Activated B cell treated with CpG ODN at 0.5 μM for 24 hours (primary cell): ENCODE measurements at places on chromosomes 2 and 18.

DNA sequence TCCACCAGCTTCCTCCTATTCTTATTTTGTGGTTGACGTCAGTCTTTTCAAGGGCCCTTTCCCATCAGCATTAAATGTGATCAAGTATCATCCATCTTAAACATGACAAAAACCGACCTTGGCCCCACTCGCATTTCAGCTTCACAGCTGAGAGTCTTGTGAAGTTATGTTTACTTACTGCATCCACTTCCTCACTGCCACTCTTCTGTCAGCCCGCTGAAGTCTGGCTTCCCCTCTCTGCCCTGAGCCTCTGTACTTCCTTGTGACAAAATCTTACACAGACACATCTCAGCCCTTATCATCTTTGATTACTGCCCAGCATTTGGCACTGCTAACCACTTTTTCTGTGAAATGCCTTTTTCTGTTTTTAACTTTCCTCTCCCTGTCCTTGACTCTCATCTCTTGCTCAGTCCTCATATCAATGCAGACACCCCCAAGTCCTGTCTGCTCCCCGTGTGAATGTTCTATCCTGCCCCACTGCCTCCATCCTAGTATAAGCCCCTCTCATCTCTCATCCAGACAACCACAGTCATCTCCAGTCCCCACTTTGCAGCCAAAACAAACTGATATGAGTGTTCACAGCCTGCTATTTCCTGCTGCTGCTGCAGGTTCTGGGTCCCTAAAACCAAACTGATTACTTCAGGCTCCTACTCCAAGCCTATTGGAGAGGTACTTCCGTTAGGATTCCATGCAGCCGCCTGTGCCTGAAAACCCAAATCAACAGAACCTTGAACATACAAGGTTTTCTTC lies 31.4 kb downstream of the FOSL2 start:
- no peak for DNase-seq

- DNase-seq = no peak
Measured at GRCh38 chr18:4960578-4960977, 236.5 kb downstream of the AKAIN1 start.

- DNase-seq = no peak
Measured at GRCh38 chr2:135099802-135100483, 47.9 kb downstream of the RAB3GAP1 start.

GRCh38 chr2:47725808-47726207 lies 57.1 kb upstream of the MSH6 start:
- no peak for DNase-seq

GRCh38 chr2:232117413-232117812 lies 155.9 kb downstream of the DIS3L2 start:
- no peak for DNase-seq

- no peak for DNase-seq
Measured at GRCh38 chr2:119142824-119143223, 15.7 kb downstream of the C1QL2 start.

- no peak for DNase-seq
Measured at GRCh38 chr2:189097934-189098333, 81.6 kb downstream of the COL5A2 start.

- no peak for DNase-seq
Measured at GRCh38 chr2:66547118-66547517, 112.2 kb downstream of the MEIS1 start.

GRCh38 chr2:85584354-85584856 lies at the start of gene VAMP5:
VAMP5 (plus strand) TSS chr2:85584431; CDS start chr2:85584491, 60 bp downstream.
- DNase-seq = peak; percentile 32

GRCh38 chr2:216286616-216287231 lies 85.6 kb downstream of the MARCHF4 start:
- DNase-seq = no peak

DNA sequence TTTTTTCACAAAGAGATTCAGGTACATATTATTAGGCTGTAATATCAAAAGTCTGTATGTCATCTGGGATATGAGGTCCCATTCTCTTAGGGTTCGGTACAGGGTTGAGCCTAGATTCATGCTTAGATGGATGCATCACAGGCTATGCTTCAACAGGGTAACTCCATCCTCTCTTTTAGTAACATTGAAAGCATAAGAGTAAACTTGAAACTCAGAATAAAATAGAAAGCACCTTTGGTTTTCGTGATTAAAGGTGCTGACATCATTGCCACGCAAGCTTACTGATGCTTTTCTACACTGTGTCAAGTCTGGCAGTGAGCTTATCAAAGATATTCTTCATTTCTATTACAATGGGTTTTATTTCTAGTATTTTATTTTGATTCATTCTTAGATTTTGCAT lies 419.1 kb upstream of the DSEL start:
- no peak for DNase-seq

DNA sequence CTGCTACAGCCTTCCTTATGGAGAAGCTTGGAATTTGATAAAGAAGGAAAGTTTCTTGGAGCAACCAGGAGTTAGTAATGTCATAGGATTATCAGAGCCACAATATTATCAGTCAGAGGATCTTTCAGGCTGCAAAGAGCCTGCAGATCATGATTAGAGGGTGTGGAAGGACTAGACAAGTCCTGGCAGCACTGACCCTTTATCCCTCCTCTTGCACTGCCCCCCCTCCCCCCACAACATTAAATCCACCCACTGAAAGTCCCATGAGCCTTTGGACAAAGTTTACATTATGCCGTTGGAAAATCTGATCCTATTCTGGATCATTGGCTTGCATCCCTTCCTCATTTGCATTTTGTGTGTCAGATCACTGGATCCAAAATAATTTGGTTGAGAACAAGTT lies 18.7 kb upstream of the IMPA2 start:
- DNase-seq = no peak

DNA sequence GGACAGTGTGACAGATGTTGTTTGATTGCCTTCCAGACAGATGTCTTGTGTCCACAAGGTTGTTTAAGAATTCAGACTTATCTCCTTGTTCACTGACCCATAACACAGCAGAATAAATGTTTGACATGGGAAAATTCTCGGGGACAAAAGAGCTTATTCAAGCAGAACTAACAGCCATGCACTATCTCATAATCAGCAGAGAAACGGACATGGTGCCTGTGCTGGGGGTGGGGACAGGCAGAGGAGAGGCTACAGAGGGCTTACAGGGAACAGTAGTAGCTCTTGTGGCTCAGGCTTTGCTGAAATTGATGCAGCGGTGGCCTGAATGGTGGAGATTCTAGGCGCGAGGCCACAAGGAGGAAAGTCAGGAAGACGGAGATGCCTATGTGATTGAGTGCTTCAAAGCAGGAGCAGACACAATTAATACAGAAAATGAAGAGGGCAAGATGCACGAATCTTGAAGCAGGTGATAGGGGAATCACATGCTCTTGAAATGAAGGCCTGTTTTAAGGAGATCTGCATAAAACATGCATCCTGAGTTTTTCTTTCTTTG lies 62.0 kb upstream of the CAB39 start:
- DNase-seq = no peak

GRCh38 chr2:242053921-242054320 lies 184.4 kb downstream of the RTP5 start:
- no peak for DNase-seq

DNA sequence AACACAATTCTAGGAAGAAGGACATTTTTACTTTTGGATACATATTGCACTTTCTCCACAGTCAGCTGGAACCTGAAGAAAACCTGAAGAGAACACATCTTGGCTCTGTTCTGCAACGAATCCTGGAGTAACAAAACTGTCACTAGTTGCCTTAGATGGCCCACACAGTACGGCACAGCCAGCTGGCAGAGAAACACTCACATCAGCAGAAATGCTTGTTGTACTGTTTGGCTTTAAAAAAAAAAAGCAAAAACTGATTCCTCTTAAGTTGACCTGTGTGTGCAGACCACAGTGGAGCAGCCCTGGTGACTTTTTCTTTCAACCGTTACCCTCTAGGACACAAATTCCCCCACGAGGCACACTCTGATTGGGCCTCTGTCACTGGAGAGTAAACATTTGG lies 152.3 kb upstream of the TWIST2 start:
- no peak for DNase-seq

- no peak for DNase-seq
Measured at GRCh38 chr2:150346806-150347205, 140.7 kb downstream of the RND3 start.
